ENCODE measurements at places on chromosomes 7 and 10. TPM values are rescaled to one million over a fixed set of nuclear protein-coding genes. Genes with fewer than 3 reads are reported as not detected.

RRP12 gene
- 42.6 TPM for total RNA-seq

TRIM74 gene
- total RNA-seq, result 0.33 TPM

EEPD1 gene
- 8.7 TPM for total RNA-seq

CYP2C19 gene
- total RNA-seq, result not detected

MKX gene
- 3.2 TPM for total RNA-seq

SSMEM1 gene
- not detected for total RNA-seq

MYOZ1 gene
- total RNA-seq, result 0.55 TPM

NODAL gene
- 0.08 TPM for total RNA-seq

ZNF485 gene
- 4.0 TPM for total RNA-seq

ANKRD22 gene
- total RNA-seq, result 0.17 TPM

TBC1D12 gene
- 14.2 TPM for total RNA-seq

SP8 gene
- not detected for total RNA-seq

HOXA4 gene
- 4.5 TPM for total RNA-seq

PLPP4 gene
- 5.3 TPM for total RNA-seq

CNNM1 gene
- total RNA-seq, result 0.62 TPM

OGDH gene
- 65.2 TPM for total RNA-seq
